BJ (cell line): ENCODE measurements at places on chromosomes 12 and 14. TPM values are rescaled to one million over a fixed set of nuclear protein-coding genes. Genes with fewer than 3 reads are reported as not detected.

DNA sequence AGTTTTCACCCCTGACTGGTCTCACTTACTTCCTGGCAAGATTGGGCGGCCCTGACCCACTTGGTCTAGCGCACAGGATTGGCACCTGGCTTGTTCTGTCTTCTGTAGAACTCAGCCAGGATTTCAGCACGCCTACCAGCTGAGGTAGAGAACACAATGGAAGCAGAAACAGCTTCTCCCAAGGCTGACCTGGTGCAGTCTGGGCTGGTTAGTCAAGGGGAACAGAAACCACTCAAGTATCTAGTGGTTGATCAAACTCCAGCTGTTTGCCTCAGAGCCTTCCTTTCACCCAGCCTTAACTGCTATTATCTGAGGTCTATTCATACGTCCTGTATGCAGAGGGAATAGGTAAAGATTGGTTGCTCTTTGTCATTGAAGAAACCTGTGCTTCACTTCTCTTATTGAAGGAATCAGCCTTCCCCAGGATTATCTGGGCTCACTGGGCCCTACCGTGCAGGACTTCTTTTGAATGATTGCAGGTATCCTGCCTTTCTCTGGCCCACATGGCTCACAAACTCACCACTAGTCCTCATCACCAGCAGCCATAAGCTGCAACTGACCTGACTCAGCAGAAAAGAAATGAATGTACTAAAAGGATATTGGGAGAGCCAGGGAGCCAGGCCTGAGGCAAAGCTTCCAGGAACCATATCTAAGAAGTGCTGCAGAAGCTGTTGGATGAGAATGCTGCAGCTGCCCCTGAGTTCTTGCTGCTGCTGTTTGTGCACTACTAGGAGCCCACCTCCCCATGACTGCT is 2.5 kb upstream of the PLEKHD1 start:
- no peak for DNase-seq

DNA sequence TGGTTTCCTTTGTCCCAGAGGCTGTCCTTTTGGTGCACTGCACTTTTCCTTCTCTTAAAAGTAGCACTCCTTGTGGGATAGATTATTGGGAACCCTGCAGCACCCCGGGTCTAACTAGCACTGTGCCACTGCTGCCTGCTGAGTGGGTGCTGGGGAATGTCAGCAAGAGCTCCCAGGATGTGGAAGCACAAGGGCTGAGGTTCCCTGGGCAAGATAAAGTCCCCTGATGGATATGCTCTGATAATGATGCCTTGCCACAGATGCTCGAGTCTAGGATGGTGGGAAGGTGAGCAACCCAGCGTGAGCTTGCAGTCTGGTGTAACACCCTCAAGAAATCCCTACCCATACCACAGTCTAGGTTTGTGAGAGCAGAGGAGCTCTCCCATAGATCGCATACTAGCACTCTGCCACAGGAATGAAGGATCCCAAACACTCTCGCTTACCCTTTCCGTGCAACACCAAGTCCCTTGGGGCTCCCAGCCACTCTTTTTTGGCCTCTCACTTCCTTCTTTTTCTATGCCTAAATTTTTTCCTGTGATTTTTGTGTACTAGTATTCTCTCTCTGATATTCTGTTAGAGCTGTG is 32.6 kb downstream of the USP15 start:
- no peak for DNase-seq

DNA sequence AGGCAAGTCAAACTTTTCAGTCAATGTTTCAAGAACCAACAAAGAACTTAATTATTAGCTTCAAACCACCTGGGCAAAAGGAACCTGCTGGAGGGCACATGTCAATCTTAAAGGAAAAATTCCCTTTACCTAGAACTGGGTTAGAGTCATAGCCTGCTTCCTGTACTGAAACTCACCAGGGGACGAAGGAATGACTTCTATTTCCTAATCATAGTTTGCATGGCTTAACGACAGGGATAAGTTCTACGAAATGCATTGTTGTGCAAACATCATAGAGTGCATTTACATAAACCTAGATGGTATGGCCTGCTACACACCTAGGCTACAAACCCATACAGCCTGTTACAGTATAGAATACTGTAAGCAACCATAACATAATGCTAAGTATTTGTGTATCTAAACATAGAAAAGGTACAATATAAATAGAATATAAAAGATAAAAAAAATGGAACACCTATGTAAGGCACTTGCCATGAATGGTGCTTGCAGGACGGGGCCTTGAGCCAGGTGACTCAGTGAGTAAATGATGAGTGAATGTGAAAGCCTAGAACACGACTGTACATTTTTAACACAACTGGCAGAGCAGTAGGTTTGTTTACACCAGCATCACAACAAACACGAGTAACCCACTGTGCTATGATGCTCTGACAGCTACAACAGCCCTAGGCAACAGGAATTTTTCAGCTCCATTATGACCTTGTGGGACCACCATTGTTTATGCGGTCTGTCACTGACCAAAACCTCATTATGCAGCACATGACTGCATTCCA is 234.9 kb upstream of the CAND1 start:
- DNase-seq, result no peak

DNA sequence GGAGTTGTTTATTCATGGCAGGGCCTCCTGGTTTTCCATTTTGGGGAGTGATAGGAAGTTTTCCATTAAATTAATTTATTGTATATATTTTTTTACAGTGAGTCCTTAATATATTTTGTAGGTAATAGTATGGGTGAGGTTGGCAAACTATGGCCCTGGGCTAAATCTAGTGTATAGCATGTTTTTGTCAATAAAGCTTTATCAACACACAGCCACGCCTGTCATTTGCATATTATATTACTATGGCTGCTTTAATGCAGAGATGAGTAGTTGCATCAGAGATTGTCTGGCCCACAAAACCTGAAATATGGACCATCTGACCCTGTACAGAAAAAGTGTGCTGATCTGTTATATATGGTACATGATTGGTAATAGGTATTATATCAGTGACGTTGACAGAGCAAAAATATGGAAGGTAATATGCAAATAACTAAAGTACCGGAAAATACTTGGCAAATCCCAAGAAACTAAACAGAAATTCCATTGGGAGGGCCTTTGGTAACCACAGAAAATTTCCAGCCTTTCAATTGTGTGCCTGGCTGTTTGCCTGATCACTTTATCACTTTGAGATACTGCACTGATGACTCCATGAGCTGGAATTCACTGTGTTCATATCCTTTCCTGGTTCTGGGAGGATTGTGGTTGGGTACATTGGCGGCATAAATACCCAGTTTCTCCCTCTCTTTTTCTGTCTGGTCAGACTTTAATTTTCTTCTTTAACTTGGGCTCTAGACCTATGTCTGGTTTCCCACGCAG is 61.7 kb upstream of the RFLNA start:
- peak; percentile 52 for DNase-seq

Gene NUBPL
- polyA plus RNA-seq, result 3.3 and 6.6 TPM in 2 replicates

Gene NINJ2
- polyA plus RNA-seq, result 0.32 and 0.55 TPM in 2 replicates

Gene ASCL1
- 0.07 TPM in 1 of 2 replicates, not detected in the other for polyA plus RNA-seq
